ENCODE measurements at places on chromosomes 1 and 21. TPM values are rescaled to one million over a fixed set of nuclear protein-coding genes. Genes with fewer than 3 reads are reported as not detected.

The CELA3A gene
- not detected for total RNA-seq

The SPRR1B gene
- not detected for total RNA-seq

The DIO1 gene
- not detected for total RNA-seq

The PTTG1IP gene
- 220 TPM for total RNA-seq

The TGFB2 gene
- 5.7 TPM for total RNA-seq

The FLG2 gene
- total RNA-seq = not detected

The PARK7 gene
- total RNA-seq = 397 TPM

The TSSK3 gene
- total RNA-seq = 1.7 TPM

The SPRR2B gene
- total RNA-seq = not detected

The NHLH1 gene
- under 0.01 TPM for total RNA-seq

The PPFIA4 gene
- total RNA-seq = 0.50 TPM

The KCNA3 gene
- total RNA-seq = not detected

The VANGL1 gene
- 9.9 TPM for total RNA-seq

The TMEM125 gene
- total RNA-seq = not detected

The NPPA gene
- not detected for total RNA-seq

The TOR1AIP1 gene
- total RNA-seq = 49.9 TPM

The LCE2C gene
- total RNA-seq = not detected

The STYXL2 gene
- not detected for total RNA-seq

The KHDRBS1 gene
- total RNA-seq = 56.6 TPM

The AGRN gene
- 24.4 TPM for total RNA-seq

The SELP gene
- 0.40 TPM for total RNA-seq

The RBM11 gene
- not detected for total RNA-seq

The TNNT2 gene
- total RNA-seq = not detected

The IL10 gene
- total RNA-seq = 0.13 TPM

The ADAM30 gene
- not detected for total RNA-seq

The RUNX3 gene
- total RNA-seq = not detected

The ERICH3 gene
- not detected for total RNA-seq

The COL11A1 gene
- not detected for total RNA-seq

The ZC3H11A gene
- 95.5 TPM for total RNA-seq

The FLG gene
- total RNA-seq = not detected

The CAMK2N1 gene
- total RNA-seq = 6.9 TPM

Measured in aortic smooth muscle cell (primary cell).